Activated CD4-positive, alpha-beta memory T cell treated with anti-CD3 and anti-CD28 coated beads, Interleukin-2, amount 10 ng/mL, durations not matched to agents 7 days and 5 days (primary cell): ENCODE measurements at places on chromosomes 7 and 10. TPM values are rescaled to one million over a fixed set of nuclear protein-coding genes. Genes with fewer than 3 reads are reported as not detected.

The ZNF804B gene
- not detected for total RNA-seq

The FKBP14 gene
- total RNA-seq = 7.1 TPM

GRCh38 chr7:28128608-28129007 lies 52.0 kb downstream of the JAZF1 start:
- no peak overlapping the region for H3K27ac ChIP-seq
- no peaks in the 10 kb centered on the region for H3K27me3 ChIP-seq
- H3K4me1 ChIP-seq = peaks cover 18% of the 10 kb centered on the region
- no peaks in the 10 kb centered on the region for H3K36me3 ChIP-seq
- no peak for DNase-seq

DNA sequence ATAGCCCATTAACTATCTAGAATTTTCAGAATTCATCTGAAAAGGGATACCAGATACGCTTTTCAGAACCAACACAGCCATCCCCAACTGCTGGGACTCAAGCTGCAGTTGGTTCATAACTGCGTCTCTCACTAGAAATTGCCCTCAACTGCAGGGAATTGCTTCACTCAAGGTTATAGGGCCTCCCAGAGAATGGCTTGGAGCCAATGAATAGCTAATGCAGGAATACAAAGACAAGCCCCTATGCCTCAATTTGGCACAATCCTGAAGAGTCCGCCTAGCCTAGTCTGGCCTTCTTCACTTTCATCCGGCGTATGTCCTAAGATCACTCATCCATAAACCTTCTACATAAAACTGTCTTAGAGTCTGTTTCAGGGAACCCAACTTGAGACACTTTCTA lies 164.0 kb downstream of the SKAP2 start:
- no peak overlapping the region for H3K4me3 ChIP-seq
- H3K27me3 ChIP-seq = peaks cover 8% of the 10 kb centered on the region
- no peak for DNase-seq
- H3K36me3 ChIP-seq = no peaks in the 10 kb centered on the region
- H3K4me1 ChIP-seq = peaks cover 12% of the 10 kb centered on the region

DNA sequence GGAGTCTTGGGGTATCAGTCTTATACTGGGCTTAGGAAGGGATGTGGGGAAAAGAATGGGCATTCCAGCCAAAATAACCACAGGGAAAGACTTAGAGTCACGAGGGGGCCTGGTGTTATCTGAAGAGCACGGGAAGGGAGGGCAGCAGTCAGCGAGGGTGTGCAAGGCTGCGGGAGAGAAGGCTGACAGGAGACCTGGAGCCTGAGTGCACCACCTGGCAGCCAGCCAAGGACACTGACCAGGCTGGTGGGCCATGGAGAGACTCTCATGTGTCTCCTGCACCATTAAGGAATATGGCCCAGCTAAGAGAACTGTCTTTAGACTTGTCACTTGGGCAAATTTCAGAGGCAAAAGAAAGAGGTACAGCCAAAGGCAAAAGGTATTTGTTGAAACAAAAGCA lies 69.6 kb downstream of the PKD1L1 start:
- no peaks in the 10 kb centered on the region for H3K4me1 ChIP-seq
- H3K4me3 ChIP-seq = no peak overlapping the region
- H3K36me3 ChIP-seq = no peaks in the 10 kb centered on the region
- peaks cover 3% of the 10 kb centered on the region for H3K27me3 ChIP-seq

- H3K36me3 ChIP-seq = peaks cover 46% of the 10 kb centered on the region
- H3K4me1 ChIP-seq = peaks cover 93% of the 10 kb centered on the region
- peak overlapping the region; percentile 73 for H3K4me3 ChIP-seq
- no peaks in the 10 kb centered on the region for H3K27me3 ChIP-seq
Measured at GRCh38 chr7:43647673-43648472, 65.0 kb downstream of the STK17A start.

GRCh38 chr10:63573068-63573697 lies 52.0 kb downstream of the REEP3 start:
- no peak overlapping the region for H3K4me3 ChIP-seq
- H3K4me1 ChIP-seq = peaks cover 22% of the 10 kb centered on the region
- DNase-seq = no peak
- peak overlapping the region; percentile 63 for H3K27ac ChIP-seq

GRCh38 chr7:49776994-49777393 lies 3.6 kb downstream of the VWC2 start:
- H3K4me3 ChIP-seq = no peak overlapping the region
- H3K27ac ChIP-seq = no peak overlapping the region
- H3K4me1 ChIP-seq = peaks cover 1% of the 10 kb centered on the region
- H3K36me3 ChIP-seq = peaks cover 5% of the 10 kb centered on the region
